ENCODE measurements at places on chromosomes 6 and 20. TPM values are rescaled to one million over a fixed set of nuclear protein-coding genes. Genes with fewer than 3 reads are reported as not detected.

Gene SNHG17
- 22.2 TPM for total RNA-seq

Gene TBX18
- 50.2 TPM for total RNA-seq

DNA sequence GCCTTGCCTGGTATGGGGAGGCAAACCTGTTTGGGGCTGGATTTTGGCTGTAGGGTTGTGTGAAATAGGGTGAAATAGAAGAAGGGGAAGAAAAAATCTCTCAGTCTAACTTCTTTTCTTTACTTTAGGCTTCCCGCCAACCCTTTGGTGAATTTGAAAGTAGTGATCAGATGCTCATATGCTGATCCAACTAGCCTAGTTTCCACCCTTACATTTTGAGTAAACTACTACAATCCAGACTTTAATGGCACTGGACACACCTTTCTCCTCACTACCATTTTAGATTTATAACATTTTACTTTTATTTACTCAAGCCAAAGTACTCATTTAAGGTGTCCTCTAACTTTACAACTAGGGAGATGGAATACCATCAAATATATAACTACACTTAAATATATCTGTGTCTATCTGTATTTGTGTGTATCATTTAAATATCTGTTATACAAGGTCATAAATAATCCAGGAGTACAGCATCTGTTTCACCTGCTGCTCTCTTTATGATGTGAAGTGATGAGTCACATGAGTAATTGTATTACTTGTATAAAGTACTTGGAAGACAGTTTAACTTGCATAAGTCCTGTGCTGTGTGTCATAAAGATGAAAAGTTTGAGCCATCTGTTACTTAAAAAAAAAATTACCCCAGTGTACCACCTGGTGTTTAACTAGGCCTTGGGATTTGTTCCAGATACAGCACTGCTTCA lies 172.1 kb downstream of the CDKAL1 start:
- no peaks in the 10 kb centered on the region for H3K27me3 ChIP-seq
- no peak for DNase-seq
- H3K36me3 ChIP-seq = no peaks in the 10 kb centered on the region
- H3K4me1 ChIP-seq = no peaks in the 10 kb centered on the region
- no peak overlapping the region for H3K27ac ChIP-seq

DNA sequence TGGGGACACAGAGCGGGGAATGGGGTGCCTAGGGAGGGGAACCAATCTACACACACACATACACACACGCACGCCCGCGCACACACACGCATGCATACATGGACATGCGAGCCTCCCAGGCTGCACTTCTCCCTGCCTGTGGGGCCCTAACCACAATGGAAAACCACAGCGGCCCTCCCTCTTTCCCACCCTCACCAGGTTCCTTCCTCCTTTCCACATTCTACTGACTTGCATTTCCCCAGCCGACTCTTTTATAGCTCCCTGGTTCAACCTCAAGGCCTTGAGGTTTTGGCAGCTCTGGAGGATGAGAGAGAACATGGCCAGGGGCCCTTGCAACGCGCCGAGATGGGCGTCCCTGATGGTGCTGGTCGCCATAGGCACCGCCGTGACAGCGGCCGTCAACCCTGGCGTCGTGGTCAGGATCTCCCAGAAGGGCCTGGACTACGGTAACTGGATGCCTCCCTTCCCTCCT lies at the start of gene BPI:
Gene BPI, plus strand, starts transcription at position 249 of the 472 bp plus-strand sequence. Its CDS starts 68 bp downstream, at position 317.
- no peaks in the 10 kb centered on the region for H3K27me3 ChIP-seq
- H3K4me3 ChIP-seq = no peak within 1 kb of the TSS
- H3K27ac ChIP-seq = no peak within 1 kb of the TSS
- H3K36me3 ChIP-seq = no peaks in the 10 kb centered on the region
- peak; percentile 33 for DNase-seq
- peaks cover 21% of the 10 kb centered on the region for H3K4me1 ChIP-seq

DNA sequence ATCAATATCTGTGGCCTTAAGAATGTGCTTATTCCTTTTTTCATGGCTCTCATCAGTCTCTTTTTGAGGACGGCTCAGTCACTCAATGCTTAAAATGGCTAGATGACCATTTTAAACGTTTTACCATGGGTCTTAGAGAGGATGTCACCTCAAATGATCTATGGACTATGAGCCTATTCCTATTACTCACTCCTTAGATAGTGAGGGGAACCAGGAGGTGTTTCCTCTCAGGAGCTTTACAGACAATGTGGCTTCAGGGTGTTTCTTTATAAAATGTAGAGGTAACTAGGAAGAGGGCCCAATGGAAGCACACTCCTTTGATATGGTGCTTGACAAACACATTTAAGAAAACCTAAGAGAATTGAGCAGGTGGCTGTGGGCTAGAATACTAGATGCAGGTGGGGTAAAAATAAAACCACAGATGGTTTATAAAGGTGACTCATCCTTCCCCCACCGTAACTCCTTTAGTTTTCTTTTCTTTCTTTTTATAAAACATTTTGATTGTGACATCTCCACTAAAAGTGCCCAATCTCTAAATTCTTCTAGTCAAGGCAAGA lies 1.5 kb upstream of the TMEM200A start:
- H3K27ac ChIP-seq = no peak overlapping the region
- H3K4me1 ChIP-seq = peaks cover 28% of the 10 kb centered on the region
- H3K27me3 ChIP-seq = no peaks in the 10 kb centered on the region
- H3K4me3 ChIP-seq = no peak overlapping the region

DNA sequence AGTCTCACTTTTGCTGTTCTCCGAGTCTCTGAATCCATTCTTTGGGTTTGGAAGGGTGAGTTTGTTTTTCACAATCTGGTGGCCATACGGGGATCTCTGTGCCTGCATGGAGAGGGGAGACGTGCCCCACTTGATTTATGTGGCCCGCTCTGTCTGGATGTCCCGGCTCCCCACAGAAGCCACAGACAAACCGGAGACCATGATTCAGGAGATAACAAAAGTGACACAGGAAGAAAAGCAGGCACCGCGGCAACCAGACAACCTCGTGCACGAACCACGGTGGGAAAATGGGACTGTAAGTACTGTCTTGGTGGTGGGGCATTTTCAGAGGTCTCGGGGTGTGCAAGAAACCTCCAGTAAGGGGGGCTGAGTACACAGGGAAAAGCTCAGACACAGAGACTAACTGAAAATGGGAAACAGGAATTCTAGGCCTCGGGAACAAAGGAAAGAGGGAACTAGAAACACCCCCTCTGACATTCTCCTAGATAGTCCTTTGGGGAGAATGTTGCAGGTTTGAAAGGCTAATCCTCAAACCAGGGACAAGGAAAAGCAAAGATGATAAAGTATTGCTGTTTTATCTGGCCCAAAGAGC lies 22.1 kb upstream of the ZNF318 start:
- no peak overlapping the region for H3K4me3 ChIP-seq
- H3K27me3 ChIP-seq = no peaks in the 10 kb centered on the region
- no peaks in the 10 kb centered on the region for H3K36me3 ChIP-seq
- no peak for DNase-seq

- no peaks in the 10 kb centered on the region for H3K36me3 ChIP-seq
- no peaks in the 10 kb centered on the region for H3K4me1 ChIP-seq
- DNase-seq = no peak
- no peak overlapping the region for H3K27ac ChIP-seq
- H3K27me3 ChIP-seq = peaks cover 39% of the 10 kb centered on the region
- no peak overlapping the region for H3K4me3 ChIP-seq
Measured at GRCh38 chr20:57467742-57468141, 57.2 kb downstream of the CTCFL start.

DNA sequence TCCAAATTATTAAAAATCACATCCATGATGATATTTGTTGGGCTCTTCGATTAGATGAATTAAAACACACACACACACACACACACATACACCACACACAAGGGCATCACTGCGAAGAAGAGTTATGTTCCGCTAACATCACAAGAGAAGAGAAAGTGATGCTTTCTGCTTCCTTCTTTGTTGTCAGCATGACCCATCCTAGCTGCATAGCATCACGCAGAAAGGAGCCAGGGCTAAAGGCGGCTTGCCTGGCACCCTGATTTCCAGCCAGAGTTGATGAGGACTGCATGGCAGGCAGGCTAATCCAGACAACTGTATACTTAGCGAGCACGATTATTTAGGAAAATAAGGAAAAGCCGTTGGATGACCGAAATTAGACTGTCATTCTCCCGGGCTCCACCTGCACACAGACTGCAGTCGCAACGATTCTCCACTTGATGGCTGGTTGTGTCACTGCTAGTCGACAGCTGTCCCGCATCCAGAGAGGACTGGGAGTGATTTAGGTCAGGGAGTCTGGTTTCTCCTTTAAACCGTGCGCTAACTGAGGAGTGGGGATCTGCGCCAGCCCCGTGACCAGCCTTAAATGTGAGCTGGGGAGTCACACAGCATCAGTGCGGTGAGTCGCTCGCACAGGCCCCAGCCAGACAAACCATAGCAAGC lies 70.6 kb upstream of the SOX4 start:
- no peak for DNase-seq
- H3K36me3 ChIP-seq = no peaks in the 10 kb centered on the region
- no peaks in the 10 kb centered on the region for H3K4me1 ChIP-seq
- H3K27me3 ChIP-seq = no peaks in the 10 kb centered on the region
- no peak overlapping the region for H3K27ac ChIP-seq
- no peak overlapping the region for H3K4me3 ChIP-seq

- DNase-seq = no peak
- no peaks in the 10 kb centered on the region for H3K36me3 ChIP-seq
- H3K4me1 ChIP-seq = no peaks in the 10 kb centered on the region
- H3K4me3 ChIP-seq = peak within 1 kb of the TSS; percentile 75
Measured at GRCh38 chr6:24719125-24719971, at the start of gene C6orf62. Gene C6orf62, minus strand, starts transcription at chr6:24719154. Its CDS starts 486 bp downstream, at chr6:24718668.

- no peak overlapping the region for H3K4me3 ChIP-seq
- DNase-seq = no peak
- no peaks in the 10 kb centered on the region for H3K4me1 ChIP-seq
- H3K36me3 ChIP-seq = no peaks in the 10 kb centered on the region
- no peaks in the 10 kb centered on the region for H3K27me3 ChIP-seq
- no peak overlapping the region for H3K27ac ChIP-seq
Measured at GRCh38 chr6:21423106-21423854, 170.3 kb upstream of the SOX4 start.

DNA sequence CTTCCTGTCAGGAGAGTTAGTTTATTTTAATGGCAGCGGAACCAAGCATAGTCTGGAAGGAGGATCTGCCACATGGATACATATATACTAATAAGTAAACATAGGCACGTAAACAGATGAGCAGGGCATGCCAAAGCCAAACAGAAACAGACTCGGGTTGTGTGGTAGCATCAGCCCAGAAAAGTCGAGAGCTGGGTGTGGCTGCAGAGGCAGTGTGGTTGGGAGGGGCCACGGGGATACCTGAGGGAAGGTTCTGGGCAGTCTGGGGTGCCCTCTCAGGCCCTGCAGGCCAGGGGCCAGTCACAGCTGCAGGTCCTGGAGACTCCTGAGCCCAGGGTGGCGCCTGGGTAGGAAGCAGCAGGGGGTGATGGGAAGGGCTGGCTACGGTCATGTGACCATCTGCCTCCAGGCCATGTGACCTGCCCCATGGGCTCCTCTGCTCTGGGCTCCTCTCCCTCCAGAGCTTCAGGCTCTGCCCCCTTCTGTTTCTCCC lies 42.8 kb upstream of the MRPS10 start:
- H3K4me1 ChIP-seq = no peaks in the 10 kb centered on the region
- H3K36me3 ChIP-seq = peaks cover 39% of the 10 kb centered on the region
- no peaks in the 10 kb centered on the region for H3K27me3 ChIP-seq
- H3K27ac ChIP-seq = no peak overlapping the region
- no peak for DNase-seq

DNA sequence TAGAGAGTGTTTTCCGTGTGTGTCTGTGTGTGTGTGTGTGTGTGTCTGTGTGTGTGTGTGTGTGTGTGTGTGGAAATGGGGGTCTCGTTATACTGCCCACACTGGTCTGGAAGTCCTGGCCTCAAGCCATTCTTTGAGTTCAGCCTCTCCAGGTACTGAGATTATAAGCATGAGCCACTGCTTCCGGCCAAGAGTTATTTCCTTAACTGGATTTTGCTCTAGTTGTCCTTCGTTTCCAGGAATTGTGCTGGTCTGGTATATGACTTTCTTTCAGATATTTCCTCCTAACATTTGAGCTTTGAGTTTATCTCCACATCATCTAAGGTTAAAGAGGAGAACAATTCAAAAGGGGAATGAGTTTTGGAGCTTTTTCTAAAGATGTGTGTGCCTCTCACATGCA lies 124.8 kb downstream of the SH3BGRL2 start:
- H3K4me3 ChIP-seq = no peak overlapping the region
- H3K4me1 ChIP-seq = no peaks in the 10 kb centered on the region

GRCh38 chr6:68891419-68891818 lies 256.3 kb downstream of the ADGRB3 start:
- H3K4me1 ChIP-seq = no peaks in the 10 kb centered on the region
- DNase-seq = no peak
- no peak overlapping the region for H3K27ac ChIP-seq
- H3K36me3 ChIP-seq = no peaks in the 10 kb centered on the region
- H3K4me3 ChIP-seq = no peak overlapping the region

DNA sequence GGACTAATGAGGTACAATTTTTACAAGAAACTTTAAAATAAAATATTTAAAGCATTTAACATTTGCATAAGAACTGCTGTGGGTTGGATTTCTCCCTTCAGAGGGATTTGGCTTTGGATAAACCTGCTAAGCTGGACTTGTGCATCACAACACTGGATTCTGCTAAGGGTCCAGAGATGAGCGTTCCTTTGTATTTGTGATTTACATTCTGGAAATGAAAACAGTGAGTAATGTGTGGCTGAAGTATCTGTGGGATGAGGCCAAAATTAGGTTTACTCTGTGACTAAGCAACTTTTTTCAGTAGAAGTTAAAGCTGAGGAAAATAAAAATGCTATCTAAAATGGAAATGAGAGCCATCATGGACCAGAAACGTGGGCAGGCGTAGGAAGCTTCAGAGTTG lies 494.3 kb downstream of the EPM2A start:
- no peak overlapping the region for H3K4me3 ChIP-seq
- no peaks in the 10 kb centered on the region for H3K27me3 ChIP-seq
- H3K36me3 ChIP-seq = no peaks in the 10 kb centered on the region
- no peak for DNase-seq
- H3K4me1 ChIP-seq = no peaks in the 10 kb centered on the region
- no peak overlapping the region for H3K27ac ChIP-seq

DNA sequence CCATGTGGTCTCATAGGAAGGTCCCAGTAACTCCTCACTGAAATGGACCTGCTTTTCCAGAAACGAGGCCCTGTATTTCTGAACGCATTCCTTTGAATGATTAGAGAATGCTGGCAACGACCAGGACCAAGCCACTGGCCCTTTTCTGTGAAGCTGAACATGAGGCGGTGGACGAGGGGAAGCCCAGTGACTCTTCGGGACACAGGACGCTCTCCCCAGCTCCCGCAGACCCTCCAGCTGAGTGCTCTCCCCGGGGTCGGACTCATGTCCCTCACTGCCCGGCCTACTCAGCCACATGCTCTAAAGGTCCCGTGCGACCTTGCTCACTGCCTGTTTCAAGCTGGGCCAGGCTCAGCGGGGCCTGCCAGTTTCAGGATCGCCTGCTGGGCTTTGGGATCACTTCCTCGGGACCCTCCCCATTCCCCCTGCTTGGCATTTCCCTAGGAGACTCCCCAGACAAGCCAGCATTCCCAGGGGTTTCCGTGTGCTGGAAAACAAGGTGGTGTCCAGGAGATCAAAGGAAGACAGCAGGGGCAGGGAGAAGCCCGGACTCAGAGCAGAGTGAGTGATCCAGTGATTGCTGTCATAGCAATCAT lies 2.6 kb upstream of the CST9 start:
- H3K36me3 ChIP-seq = no peaks in the 10 kb centered on the region
- DNase-seq = no peak
- H3K27ac ChIP-seq = no peak overlapping the region

GRCh38 chr6:133512410-133513016 lies 271.4 kb downstream of the EYA4 start:
- H3K36me3 ChIP-seq = no peaks in the 10 kb centered on the region
- H3K4me3 ChIP-seq = no peak overlapping the region
- no peak overlapping the region for H3K27ac ChIP-seq
- H3K27me3 ChIP-seq = no peaks in the 10 kb centered on the region

GRCh38 chr6:9484091-9484490 lies 930.8 kb downstream of the TFAP2A start:
- no peaks in the 10 kb centered on the region for H3K4me1 ChIP-seq
- H3K36me3 ChIP-seq = no peaks in the 10 kb centered on the region
- no peak for DNase-seq
- no peaks in the 10 kb centered on the region for H3K27me3 ChIP-seq
- no peak overlapping the region for H3K4me3 ChIP-seq
- no peak overlapping the region for H3K27ac ChIP-seq
